NCI-H2171 treated with DMSO at 0.1 percent for 48 hours (cell line): ENCODE measurements at places on chromosomes 6 and 20.

DNA sequence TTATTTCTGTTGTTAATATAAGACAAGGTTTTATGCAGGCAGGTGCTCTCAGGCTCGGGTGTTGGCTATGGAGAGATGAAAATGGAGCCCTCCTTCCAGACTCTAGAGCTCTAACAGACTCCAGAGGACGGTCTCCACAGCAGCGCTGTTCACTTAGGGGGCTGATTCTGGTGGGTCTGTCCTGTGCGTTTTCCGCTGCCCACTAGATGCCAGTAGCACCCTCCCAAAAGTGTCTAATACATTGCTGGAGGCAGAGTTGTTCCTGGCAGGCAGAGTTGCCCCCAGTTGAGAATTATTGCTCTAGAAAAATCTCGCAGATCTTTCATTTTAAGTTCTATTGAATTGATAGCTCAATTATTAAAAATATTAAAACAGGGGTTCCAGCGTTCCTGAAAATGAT is 109.9 kb downstream of the MAP3K4 start:
- DNase-seq, result no peak

DNA sequence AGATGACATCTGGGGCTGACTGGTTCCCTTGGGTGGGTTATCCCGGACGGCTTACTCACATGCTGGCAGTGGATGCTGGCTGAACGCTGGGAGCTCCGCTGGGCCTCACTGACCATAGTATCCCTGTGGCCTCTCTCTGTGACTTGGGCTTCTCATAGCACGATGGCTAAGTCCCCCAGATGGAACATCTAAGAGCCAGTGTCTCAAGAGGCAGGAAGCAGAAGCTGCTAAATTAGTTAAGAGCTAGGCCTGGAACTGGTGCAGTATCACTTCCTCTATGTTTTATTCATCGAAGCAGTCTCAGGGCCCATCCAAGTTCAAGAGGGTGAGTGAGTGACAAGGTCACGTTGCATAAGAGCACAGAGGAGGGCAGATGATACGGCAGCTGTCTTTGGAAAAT is 116.5 kb upstream of the LAMP5 start:
- DNase-seq, result no peak

GRCh38 chr20:32141465-32141980 is 32.0 kb downstream of the TM9SF4 start:
- no peak for DNase-seq

- DNase-seq, result no peak
Measured at GRCh38 chr6:169556758-169557548, 144.9 kb downstream of the WDR27 start.

DNA sequence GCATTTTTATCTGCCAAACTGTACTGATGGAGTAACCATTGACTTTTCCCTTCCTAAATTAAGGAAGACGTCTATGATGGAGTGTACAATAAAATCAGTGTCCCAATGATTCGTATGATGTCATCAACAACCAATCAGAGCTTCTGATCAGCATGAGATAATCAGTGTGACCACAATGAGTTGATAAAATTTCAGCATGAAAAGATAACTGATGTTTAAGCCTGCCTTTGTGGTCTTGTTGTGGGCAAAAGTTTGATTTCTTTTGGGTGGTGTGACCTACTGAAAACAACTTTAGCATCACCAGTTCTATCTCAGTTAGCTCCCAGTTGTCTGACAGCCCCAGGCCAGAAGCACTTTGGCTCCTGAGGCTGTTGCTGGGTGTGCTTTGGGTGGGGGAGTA is 3.3 kb downstream of the PCIF1 start:
- no peak for DNase-seq

DNA sequence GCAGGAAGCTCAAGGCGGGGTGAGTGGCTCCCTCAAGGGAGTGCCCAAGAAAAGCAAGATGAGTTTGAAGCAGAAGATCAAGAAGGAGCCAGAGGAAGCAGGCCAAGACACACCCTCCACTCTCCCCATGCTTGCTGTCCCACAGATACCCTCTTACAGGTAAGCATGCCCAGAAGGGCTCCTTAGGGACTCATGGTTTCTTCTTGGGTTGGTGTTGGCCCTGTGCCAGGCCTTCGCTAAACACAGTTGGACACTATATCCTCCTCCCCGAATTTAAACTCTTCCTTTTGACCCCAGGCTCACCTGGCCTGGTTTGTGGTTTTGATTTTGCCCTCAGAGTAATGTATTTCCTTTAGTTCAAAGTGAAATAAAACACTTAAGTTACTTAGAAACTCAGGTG is 5.1 kb downstream of the BRPF3 start:
- no peak for DNase-seq

DNA sequence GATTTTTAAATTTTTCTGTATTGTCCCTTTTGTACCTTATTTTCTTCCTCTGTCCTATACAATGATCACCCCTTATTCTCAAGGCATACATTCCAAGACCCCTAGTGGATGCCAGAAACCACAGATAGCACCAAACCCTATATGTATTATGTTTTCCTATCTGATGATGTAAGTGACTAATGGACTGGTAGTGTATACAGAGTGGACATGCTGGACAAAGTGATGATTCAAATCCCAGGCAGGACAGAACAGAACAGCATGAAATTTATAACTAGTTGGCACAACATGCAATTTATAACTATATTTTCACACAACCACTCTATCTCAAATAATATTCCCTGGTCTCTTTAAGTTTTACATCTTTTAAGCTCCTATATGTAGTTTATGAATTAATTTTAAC is 205.6 kb upstream of the FLRT3 start:
- DNase-seq, result no peak

DNA sequence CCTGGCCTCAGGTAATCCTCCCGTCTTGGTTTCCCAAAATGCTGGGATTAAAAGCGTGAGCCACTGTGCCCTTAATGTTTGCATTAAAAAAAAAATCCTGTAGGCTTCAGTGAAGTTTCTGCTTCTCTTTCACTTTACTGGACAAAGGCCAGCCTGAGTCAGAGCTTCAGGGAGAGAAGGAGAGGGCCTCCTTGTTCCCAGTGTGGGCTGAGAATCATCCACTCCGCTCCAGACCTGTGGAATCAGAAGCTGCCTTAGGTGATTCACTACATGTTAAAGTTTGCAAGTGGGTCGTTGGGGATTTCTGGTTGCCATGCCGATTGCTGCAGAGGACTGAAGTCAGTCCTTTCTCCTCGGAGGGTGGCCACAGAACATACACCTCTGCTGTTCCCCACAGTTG is 113.3 kb upstream of the EEF1E1 start:
- no peak for DNase-seq

- no peak for DNase-seq
Measured at GRCh38 chr6:11500008-11500407, 37.5 kb upstream of the TMEM170B start.

- no peak for DNase-seq
Measured at GRCh38 chr20:61166324-61166723, 85.7 kb upstream of the CDH4 start.

- DNase-seq, result no peak
Measured at GRCh38 chr6:11381801-11382513, 149.5 kb upstream of the NEDD9 start.

GRCh38 chr6:99333068-99333467 is 16.4 kb downstream of the FAXC start:
- DNase-seq, result no peak
